Fibroblast of the aortic adventitia (primary cell): ENCODE measurements at places on chromosomes 5 and 9. TPM values are rescaled to one million over a fixed set of nuclear protein-coding genes. Genes with fewer than 3 reads are reported as not detected.

DNA sequence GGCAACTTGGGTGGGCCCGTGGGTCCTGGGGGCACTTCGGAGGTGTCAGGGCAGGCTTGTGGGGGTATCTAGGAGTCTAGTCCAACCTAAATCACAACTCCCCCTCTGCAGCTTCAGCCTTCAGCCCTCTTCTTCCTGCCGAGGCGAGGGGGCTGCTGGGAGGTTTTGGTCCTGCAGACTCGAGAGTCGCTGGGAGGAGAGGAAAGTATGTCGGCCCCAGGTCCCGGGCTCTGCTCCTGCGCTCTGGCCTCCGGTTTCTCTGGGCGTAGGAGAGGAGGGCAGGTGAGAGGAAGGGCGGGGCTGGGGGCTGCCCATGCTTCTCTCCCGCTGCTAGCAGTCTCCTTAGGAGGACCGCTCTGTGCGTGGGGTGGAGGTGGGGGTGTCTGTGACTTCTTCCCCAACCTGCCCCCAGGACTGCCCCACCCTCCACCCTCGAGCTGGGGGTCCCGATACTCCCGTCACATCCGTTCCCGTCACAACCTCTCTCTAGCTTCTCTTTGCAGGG lies 139.8 kb upstream of the COL5A1 start:
- DNase-seq: no peak

GRCh38 chr5:98938464-98938863 lies 9.7 kb upstream of the CHD1 start:
- DNase-seq: peak; percentile 75

- no peak for DNase-seq
Observed at GRCh38 chr9:129720181-129720864, 32.5 kb downstream of the PTGES start.

DNA sequence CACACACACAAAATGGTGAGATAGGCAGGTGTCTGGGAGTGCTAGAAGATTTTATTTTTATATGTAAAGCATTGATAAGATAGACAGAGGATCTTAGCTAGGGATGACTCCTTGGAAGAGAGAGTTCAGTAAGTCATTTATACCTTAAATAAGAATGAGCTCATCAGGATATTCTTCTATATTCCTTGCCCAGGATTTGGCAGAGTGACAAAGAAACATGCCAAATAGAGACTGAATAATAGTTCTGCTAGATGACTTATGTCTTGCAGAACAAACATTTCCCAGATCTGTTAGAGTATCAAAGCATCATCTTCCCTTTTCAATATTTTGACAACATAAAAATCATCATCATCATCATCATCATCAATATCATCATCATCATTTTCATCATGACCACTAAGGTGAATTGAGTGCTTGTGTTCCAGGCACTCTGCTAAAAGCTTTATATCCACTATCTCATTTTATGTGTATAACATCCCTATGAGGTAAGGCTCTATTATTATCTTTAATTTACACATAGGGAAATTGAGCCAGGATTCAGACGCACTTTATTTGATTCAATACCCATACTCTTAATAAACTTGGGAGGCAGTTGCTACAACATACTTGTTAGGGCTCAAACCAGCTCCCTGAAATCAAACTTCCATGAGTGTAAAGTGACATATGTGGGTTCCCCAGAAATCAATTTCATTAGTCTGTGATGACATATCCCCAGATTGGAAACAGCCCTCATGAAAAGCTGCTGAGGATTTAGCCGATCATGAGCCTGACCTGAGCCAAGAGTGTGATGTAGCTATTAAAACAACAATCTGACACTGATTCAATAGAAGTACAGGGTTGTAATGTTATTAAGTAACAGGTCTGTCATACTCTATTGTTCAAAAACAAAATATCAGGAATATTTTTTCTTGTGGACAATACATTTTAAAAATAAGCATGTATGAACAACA lies 176.3 kb upstream of the SEMA6A start:
- DNase-seq: no peak

- DNase-seq: no peak
Observed at GRCh38 chr9:73680831-73681230, 529.2 kb downstream of the ANXA1 start.

The GABRA1 gene
- not detected in 2 replicates for total RNA-seq

The DEPDC1B gene
- 1.2 and 8.0 TPM in 2 replicates for total RNA-seq

The ARID3C gene
- 0.09 and 0.74 TPM in 2 replicates for total RNA-seq
